ENCODE measurements at places on chromosomes 5 and 9. TPM values are rescaled to one million over a fixed set of nuclear protein-coding genes. Genes with fewer than 3 reads are reported as not detected.

- no peak for DNase-seq
These were observed 106.8 kb upstream of the NREP start for GRCh38 chr5:111863801-111864200.

HRCT1 gene
- total RNA-seq = 4.8 TPM

GPX8 gene
- 49.9 TPM for total RNA-seq

- no peak for DNase-seq
These were observed 289.5 kb upstream of the MPDZ start for GRCh38 chr9:13568841-13569601.

MSMP gene
- total RNA-seq = 1.7 TPM

LHX2 gene
- total RNA-seq = not detected

DNA sequence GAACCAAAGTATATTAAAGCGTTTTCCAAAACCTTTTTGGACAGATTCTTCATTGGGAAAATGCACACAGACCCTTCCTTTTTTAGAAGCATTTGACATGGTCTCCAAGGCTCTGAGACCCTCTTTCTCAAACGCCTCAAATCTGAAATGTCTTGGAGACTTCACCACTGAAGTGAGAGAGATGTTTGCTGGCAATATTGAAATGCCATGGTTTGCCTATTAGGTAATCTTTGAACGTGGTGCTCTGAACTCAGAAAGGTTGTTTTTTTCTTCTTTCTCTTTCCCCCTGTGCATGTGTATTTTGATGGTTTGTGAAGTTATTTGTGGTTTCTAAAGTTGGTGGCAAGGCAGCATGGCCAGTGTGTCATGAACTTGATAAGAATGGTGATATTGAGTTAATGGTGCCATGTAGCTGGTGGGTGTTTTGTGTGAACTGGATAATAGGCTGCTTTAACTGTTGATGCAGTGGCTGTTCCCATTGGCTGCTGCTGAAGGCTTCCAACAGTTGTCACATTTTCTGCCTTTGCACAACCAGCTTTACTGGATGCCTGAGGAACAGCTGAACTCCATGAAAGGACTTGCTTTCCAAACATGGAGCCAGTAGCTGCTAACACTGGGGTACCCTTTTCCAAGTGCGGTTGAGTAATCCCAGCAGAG, 1.7 kb downstream of the PALM2AKAP2 start:
- no peak for DNase-seq
